Right kidney (tissue), 9 donors: ENCODE measurements at places on chromosomes 5 and 9.

- no peak for DNase-seq
These were observed 1014.8 kb downstream of the NR2F1-AS1 start for GRCh38 chr5:92566113-92566786.

DNA sequence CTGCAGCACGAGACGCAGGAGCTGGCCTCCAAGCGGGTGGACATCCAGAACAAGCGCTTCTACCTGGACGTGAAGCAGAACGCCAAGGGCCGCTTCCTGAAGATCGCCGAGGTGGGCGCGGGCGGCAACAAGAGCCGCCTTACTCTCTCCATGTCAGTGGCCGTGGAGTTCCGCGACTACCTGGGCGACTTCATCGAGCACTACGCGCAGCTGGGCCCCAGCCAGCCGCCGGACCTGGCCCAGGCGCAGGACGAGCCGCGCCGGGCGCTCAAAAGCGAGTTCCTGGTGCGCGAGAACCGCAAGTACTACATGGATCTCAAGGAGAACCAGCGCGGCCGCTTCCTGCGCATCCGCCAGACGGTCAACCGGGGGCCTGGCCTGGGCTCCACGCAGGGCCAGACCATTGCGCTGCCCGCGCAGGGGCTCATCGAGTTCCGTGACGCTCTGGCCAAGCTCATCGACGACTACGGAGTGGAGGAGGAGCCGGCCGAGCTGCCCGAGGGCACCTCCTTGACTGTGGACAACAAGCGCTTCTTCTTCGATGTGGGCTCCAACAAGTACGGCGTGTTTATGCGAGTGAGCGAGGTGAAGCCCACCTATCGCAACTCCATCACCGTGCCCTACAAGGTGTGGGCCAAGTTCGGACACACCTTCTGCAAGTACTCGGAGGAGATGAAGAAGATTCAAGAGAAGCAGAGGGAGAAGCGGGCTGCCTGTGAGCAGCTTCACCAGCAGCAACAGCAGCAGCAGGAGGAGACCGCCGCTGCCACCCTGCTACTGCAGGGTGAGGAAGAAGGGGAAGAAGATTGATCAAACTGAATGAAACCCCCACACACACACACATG lies 654 bp downstream of the PURA start:
- DNase-seq, result peak; percentile 93

GRCh38 chr5:177310757-177311391 lies 824 bp downstream of the MXD3 start:
- no peak for DNase-seq

DNA sequence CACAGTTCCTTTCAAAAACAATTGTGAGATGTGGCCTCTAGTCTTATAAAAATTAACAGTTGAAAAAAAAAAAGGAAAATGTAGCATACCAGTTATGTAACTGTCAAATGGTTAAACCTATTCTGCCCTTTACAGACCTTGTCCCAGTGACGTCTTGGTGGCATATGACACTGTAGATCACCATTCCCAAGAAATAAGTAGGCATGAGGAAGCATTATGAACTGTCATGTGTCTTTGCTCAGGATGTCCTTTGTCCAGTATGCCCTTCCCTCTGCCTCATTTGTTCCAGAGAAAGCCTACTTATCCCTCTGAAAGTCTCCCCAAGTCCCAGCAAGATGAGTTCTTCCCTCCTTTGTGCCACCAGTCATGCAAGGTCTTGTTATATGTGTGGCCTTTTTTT lies 63.2 kb downstream of the PAM start:
- no peak for DNase-seq

GRCh38 chr9:88660611-88661010 lies 125.6 kb downstream of the NXNL2 start:
- DNase-seq, result no peak

- no peak for DNase-seq
These were observed 106.8 kb downstream of the FRMD3 start for GRCh38 chr9:83431101-83432060.

GRCh38 chr5:82754759-82755158 lies 322.4 kb downstream of the TMEM167A start:
- no peak for DNase-seq

GRCh38 chr5:1792842-1793266 lies 6.8 kb downstream of the MRPL36 start:
- no peak for DNase-seq

DNA sequence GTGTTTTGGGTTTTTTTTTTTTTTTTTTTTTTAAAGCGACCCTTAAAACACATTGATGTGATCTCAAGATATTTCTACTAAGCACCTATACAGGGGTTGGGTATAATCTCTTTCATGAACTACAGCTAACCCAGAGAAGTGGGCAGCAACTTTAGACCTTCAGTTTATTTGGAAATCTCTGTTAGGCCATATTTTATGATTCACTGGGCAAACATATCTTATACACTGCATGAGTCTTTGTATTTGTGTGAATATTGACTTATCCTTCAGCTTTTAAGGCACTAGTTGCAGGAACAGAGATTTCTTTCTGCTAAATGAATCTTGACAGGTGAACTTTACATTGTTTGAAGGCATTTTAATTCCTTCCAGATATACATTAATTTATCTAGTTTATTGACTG lies 194.4 kb downstream of the ARRDC3 start:
- no peak for DNase-seq

GRCh38 chr5:169978714-169979113 lies 1.6 kb downstream of the INSYN2B start:
- no peak for DNase-seq

GRCh38 chr5:137627293-137627692 lies 108.6 kb downstream of the KLHL3 start:
- no peak for DNase-seq

DNA sequence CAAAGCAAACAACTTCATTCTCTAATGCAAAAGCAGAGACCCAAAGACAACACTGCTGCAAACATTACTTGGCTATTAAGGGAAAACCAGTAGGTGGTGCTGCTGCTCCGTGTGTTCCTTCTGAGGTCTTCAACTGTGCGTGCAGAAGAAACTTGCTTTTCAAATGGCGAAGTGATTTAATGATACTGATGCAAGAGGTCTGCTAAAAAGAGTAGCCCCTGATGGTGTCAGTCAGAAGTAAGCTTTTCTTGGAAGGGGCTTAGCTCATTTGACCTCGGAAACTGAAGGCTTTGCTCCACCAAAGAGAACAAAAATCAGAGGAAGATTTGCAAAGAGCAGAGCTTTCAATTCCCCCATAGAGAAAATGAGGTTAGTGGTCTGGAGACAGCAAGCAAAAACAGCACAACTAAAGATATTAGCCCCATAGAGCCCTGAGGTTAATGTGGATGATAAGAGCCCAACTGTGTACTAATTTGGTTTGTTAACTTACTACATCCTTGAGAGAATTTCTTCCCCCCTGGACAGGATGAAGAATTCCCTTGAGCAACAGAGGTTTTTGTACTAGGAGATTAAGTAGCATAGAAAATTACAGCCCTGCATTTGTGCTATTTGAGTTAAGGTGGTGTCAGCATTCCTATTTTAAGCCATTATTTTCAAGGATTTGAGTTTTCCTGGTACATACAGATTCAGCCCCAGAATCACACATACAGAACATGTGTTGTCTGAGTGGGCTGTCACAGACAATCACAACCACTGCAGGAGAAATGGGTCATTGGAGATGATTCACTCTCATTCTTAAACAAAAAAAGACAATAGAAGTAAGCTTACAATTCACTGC lies 153.2 kb upstream of the C9orf72 start:
- DNase-seq, result peak; percentile 58

- DNase-seq, result no peak
These were observed 87.4 kb downstream of the TLE1 start for GRCh38 chr9:81601639-81602623.

- no peak for DNase-seq
These were observed 170.0 kb upstream of the CDH18 start for GRCh38 chr5:20158006-20158405.

DNA sequence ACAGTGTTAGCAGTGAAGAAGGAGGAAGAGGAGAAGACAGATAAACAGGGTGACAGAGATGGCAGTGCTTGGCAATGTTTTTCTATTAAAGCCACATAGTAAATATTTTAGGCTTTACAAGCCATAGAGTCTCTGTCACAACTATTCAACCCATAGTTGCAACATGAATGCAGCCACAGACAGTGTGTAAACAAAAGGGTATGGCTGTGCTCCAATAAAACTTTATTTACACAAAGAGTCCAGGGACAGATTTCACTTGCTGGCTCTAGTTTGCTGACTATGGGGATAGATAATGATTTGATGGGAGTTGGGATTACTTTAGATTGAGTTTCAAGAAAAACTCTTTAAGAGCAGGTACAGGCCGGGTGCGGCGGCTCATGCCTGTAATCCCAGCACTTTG lies 224.8 kb upstream of the SEMA6A start:
- DNase-seq, result no peak

- DNase-seq, result no peak
These were observed 19.4 kb downstream of the YIPF5 start for GRCh38 chr5:144151026-144151425.

DNA sequence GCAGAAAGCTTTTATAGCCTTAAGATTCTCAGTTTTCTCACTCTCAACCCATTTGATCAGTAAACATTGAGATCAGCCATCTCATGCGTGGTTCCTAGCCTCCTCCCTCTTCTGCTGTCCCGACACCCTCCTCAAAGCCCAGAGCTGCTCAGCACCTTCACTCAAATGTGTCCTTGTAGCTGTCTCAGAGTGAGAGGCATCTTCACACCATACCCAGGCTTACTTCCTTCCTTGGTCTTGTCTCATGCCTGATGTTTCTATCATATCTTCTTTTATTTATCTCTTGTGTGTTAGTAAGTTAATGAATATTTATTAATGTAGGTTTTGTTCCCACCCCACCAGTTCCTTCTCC lies 72.4 kb upstream of the SNX2 start:
- no peak for DNase-seq

DNA sequence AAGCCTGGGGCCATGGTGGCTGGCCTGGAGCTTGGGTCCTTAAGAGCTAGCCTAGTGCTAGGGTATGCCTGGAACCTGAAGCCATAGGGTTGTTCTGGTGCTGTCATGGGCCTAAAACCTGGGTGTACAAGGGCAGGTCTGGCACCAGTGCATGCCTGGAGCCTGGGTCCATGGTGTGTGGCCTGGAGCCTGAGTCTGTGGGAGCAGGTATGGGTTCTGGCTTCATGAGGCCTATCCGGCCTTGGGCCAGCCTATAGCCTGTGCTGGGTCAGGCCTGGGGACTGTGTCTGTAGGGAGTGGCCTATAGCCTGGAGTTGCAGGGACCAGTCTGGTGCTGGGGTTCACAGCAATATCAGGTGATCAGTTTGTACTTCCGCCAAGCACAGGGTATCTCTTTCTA lies 347.2 kb upstream of the MEF2C start:
- DNase-seq, result no peak

DNA sequence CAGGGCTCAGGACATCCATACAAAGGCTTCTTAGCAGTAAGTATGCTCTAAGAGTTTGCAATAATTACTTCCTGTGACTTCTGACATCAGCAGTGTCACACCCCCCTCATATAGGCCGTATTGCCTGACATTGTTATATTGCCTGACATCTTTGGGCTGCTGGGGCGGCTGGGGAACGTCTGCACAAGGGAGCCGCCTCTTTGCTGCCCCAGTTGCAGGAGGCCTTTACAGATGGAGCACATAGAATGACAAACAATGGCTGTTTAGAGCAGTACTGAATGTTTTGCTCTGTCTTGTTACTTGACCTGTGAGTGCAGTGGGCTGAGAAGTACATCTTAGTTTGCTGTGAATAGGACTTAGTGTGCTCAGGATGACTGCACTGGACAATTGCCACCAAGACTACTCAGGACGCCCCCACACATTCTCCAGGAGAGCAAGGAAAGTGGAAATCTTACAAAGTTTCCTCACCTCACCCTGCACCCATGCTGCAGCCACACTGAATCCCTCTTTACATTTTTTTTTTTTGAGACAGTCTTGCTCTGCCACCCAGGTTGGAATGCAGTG lies 65.4 kb upstream of the SPOCK1 start:
- peak; percentile 53 for DNase-seq

GRCh38 chr5:150523472-150524350 lies 15.8 kb downstream of the NDST1 start:
- DNase-seq, result no peak

- no peak for DNase-seq
These were observed 36.4 kb downstream of the MTX3 start for GRCh38 chr5:79954620-79955019.

DNA sequence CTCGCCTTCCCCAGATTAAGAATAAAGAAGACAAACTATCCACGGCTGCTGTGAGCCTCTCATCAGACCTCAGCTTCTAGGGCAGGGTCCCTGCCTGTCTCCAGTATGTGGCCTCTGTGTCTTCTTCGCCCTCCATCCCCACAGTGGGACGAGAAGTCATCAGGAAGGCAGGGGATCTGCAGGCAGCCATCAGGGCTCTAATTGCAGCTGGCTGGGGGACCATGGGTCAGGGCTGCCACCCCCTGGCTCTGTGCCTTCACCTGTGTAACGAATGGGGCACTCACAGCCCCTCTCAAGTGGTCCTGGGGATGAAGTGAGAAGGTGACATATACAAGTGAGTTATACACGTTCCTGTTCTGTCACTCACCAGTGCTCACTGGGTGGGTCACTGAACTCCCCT lies 139.8 kb downstream of the KCNIP1 start:
- no peak for DNase-seq

DNA sequence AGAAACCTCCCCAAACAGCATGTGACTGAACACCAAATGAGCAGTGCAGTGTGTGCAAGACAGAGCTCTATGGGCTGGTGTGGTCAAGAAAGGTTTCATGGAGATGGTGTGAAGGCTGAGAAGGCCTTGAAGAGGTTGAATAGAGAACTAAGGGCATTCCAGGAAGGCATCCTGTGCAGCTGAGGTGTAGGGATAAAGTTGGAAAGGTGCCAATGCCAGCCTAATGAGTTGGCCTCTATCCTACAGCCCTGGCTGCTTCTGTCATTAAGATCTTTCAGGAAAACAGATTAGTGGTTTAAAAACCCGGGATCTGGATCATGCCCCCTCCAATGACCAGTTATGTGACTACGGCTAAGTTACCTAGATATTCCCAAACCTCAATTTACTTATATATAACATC lies 4.0 kb downstream of the HDAC3 start:
- no peak for DNase-seq

DNA sequence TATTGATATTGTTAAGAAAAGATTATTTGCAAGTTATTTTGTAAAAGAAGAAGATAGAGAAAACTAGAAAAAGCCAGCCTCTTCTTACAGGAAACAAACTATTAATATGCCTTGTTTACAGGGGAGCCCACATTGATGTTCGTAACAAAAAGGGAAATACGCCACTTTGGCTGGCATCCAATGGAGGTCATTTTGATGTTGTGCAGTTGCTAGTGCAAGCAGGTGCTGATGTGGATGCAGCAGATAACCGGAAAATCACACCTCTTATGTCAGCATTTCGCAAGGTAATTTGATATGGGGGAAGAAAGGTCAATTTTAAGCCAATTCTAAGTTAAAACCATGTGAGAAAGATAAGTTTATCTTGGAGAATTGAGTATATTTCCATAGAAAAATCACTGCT lies 37.6 kb upstream of the EIF4EBP3 start:
- DNase-seq, result no peak

DNA sequence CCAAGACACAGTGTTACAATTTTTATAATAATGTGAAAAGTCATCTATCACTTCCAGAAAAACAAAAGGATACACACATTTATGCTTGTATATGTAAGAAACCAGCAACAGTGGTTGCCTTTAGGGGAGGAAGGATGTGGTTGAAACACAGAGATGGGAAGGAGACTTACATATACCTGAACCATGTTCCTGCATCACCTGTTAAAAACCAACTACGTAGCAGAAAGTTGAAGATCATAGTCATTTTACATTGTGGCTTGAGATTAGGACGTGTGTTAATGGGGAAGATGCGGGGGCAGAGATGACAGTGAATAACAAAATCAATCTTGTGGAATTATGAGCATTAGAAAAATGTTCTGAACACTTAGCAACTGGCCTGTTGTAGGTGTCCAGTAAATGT lies 307.3 kb downstream of the MLLT3 start:
- no peak for DNase-seq

GRCh38 chr9:126057121-126057825 lies 269.4 kb upstream of the MVB12B start:
- DNase-seq, result no peak
